ENCODE measurements at places on chromosomes 1 and 21.

- DNase-seq, result no peak
These were observed 649.3 kb upstream of the ADGRL4 start for GRCh38 chr1:79655876-79656275.

DNA sequence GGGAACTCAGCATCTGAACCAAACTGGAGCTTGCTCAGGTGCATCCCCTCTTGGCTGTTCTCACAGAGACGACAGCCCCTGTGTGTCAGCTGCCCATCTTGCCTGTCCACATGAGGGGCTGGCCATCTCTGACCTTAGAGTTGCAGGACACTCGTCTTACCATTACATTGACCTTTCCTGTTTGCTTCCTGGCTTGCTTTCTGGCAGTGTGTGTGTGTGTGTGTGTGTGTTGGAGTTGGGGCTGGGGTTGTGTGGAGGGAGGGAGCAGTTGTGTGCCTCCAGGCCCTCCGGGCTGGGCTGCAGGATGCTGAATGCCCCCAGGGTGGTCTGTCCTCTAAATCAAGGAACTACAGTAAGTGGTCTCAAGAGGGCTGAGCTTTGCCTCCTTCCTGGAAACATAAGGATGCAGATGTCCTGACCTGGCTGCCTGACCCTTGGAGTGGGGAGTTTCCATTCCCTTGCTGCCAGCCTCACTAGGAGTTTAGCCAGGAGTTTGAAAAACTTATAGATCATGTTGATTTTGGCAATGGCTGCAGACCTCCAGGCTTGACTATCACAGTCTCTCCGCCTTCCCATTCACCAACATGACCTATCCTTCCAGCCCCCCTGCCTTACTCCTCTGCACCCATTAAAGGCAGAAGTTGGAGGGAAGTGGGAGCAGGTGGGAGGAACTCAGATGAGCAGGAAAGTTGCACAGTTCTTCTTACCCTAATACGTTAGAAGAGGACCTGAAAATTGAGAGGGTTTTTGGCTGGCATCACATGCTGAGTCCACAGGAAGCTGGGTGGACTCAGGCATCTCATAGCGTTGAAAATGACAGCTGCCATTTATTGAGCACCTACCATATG, 19.0 kb downstream of the RASSF5 start:
- DNase-seq, result no peak

GRCh38 chr1:150578272-150579109, 919 bp downstream of the MCL1 start:
- no peak for DNase-seq

DNA sequence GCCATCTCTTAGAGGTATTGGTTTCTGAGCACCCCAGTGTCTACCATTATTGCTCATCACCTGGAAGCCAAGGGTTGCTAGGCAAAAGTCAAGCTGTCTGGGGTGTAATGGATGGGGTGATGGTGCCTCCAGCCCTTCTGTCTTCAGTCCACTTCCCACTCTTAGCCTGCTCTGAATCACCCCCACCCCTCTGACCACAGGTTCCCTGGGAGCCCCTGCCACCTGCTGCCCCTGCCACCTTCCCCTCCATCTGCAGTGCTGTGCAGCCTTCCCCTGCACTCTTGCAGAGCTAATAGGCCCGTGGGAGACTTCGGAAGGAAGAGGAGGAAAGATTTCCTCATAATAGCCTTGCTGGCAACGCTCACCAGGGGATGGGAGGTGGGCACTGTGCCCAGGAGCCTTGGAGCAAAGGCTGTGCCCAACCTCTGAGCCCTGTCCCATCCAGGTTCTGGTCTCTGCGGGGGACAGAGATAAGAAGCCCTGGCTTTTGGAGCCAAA, 35.5 kb downstream of the CAPN2 start:
- DNase-seq, result no peak

GRCh38 chr1:42779725-42780124, 5.1 kb upstream of the TMEM269 start:
- no peak for DNase-seq

DNA sequence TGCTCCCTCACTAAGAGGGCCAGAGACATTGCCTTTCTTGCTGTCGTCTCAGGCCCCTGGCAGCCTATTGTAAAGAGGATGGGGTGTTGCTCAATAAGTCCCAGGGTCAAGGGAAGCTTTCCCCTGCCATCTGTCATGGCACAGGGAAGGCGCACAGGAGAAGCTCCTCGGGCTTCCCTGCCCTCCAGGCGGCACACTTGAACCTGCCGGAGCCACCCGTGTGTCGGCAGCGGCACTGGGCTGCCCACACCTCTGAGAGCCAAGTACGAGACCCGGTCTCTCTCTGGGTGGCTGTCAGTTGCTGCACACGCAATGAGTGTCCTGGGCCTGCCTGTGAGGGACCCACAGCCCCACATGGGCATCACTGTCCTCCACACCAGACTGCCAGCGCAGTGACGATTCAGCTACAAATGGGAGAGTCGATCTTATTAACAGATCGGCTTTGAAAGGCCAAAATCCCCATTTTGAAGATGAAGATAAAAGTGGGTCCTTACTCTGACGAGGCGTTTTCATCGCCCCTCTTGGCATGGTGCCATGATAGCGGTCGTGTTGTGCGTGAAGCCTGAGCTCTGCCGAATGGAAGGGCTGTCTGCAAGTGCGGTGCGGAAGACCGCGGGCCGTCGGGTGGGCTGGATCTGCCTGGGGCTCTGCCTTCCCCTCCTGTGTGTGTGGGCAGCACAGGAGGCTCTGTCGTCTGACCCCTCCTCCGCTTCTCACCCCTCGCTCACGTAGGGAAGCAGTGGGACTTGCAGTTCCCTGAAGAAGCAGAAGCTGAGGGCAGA, 29.2 kb upstream of the PDXK start:
- no peak for DNase-seq

DNA sequence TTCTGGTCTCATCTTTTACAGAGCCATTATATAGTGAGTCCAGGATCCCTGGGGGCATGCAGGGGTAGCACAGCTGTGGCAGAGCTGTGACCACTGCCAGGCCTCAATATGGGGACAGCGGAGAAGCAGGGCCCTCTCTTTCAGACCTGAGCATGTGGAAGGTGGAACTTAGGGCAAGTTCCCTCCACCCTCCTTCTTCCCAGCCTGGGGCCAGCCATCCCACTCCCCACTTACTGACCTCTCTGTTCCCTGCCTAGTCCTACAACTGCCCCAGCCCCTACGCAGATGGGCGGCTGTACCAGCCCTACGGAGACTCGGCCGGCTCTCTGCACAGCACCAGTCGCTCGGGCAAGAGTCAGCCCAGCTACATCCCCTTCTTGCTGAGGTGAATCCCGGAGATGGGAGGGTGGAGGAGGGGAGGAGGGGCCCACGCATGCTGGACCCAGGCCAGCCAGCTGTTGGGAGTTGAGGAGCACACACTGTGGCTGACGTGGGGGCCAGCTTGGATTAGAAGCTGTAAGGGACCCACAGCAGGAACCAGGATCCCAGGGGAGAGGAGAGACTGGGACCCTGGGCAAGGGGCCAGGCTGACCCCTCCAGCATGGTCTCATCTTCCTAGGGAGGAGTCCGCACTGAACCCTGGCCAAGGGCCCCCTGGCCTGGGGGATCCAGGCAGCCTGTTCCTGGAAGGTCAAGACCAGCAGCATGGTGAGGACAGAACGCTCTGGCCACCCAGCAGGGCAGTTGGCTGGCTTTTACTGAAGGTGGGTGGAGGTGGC, 10.7 kb downstream of the PSRC1 start:
- no peak for DNase-seq

DNA sequence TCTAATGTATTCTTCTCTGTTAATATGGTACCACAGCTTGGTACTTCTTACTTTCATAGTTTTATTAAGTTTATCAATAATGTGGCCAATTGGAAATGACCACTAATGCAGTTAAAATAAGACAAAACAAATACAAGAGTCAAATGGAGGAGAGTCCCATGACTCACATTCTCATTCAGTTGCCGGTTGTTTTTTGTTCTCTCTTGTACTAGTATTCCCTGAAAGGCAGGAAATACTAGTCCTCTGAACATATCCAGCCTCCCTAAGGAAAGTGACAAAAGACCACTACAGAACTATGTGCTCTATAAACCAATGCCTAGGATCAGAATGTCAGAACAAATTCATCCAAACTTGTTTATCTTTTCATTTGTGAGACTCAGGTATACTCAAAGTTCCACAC, 165.2 kb upstream of the SAMSN1 start:
- no peak for DNase-seq

DNA sequence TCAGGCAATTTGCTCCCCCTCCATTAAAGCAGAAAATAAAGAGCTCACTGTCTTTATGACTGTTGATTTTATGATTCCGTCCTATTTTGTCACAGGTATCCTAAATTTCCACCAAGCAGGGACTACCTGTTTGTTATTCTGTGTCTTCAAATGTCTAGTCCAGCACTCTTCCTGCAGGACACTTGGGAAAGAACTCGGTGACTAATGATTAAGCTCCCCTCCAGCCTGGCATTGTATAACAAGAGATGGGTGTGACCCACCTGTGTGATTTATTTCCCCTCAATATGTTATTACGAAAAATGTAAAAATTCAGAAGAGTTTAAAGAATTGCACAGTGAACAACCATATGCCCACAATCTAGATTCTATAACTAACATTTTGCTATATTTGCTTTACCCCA, 42.9 kb upstream of the LRRN2 start:
- no peak for DNase-seq

DNA sequence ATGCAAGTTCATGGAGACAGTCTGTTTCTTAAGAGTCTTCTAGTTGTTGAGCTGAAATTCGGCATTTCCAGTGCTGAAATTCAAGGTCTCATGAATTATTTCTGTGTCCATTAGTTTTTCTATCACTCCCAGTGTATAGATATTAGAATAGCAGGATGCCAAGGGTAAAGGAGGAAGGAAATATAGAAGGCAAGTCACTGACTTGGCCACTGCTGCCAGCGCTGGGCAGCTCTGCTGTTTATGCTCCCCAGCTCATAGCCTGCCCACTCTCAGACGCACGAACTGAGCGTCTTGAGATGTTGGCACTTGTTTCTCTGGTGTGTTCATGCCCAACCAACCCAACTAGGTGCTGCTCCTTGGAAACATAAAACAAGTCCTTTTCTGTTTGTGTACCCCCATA, 110.1 kb downstream of the SLC45A1 start:
- DNase-seq, result no peak

DNA sequence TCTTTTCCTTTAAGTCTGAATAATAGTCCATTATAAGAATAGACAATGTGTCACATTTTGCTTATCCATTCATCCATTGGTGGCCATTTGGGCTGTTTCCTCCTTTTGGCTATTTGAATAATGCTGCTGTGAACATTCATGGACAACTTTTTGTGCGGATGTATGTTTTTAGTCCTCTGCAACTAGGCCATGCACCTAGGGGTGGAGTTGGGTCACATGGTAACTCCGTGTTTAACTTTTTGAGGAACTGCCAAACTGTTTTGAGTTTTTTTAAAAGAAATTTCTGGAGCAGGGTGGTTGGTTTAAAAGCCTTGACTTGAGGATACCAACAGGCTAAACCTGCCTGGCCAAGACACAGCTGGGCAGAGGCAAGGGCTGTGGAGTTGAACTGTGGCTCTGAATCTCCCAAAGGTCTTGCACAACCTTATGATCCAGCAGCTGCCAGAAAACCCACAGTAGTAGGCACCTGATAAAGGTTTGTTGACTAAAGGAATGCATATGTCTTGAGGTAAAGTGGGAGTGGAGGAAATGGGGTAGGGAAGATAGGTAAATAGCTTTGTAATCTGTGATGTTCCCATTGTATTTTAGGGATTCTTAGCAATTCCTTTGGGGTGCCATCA, 5.6 kb upstream of the RPTN start:
- no peak for DNase-seq

GRCh38 chr1:93753791-93754763, 72.4 kb upstream of the BCAR3 start:
- DNase-seq, result no peak

GRCh38 chr1:64495878-64496277, 25.9 kb downstream of the CACHD1 start:
- DNase-seq, result peak; percentile 56

- no peak for DNase-seq
These were observed 542 bp upstream of the XPR1 start for GRCh38 chr1:180631194-180631765.

DNA sequence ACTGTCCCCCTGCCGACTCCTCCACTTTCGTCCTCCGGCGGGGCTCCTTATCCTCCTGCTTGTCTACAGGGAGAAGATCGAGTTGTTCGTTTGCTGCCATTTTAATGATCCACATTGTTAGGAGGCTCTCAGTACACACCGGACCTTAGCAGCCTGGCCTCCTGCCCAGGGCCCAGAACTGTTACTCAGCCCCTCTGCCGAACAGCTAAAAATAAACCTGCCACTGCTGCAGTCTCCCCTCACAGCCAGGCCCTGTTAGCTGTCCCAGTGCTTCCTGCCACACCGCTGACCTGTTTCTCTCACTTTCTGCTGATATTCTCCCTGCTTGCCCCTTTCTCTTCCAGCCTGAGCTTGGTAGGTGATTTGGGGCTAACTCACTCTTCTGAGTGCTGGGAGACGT, 8.3 kb downstream of the MAPKAPK2 start:
- DNase-seq, result no peak

DNA sequence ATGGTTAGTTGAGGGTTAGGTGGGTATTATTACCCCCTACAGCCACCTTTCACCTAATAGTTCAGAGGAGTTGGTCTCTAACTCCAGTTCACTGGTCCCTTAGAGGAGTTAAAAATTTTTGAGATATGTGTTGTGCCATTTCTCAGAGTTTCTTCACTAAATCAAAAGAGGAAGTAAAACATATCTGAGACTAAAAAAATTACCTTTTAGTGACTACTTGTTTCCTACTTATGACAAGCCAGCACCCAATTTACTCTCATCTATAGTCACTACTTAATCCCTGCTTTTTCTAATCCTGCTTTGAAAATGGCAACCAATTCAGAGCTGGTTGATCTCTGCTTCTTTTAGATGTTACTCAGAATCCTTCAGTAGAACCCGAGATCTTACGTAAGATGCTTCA, 1316.8 kb upstream of the B3GALT2 start:
- DNase-seq, result no peak

GRCh38 chr21:36856643-36857042, 109.8 kb downstream of the HLCS start:
- no peak for DNase-seq

DNA sequence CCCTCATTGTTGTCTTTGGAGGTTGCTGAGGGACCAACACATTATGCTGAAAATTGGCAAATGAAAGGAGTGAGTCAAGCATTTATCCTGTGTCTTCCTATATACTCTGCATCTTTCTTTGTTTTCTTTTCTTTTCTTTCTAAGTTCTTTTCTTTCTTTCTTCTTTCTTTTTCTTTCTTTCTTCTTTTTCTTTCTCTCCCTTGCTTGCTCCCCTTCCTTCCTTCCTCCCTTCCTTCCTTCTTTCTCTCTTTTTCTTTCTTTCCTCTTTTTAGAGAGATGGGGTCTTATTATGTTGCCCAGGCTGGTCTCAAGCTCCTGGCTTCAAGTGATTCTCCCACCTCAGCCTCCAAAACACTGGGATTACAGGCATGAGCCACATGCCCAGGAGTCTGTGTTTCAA, 28.3 kb upstream of the COX20 start:
- DNase-seq, result no peak

- no peak for DNase-seq
These were observed 28.3 kb downstream of the EIF2D start for GRCh38 chr1:206583707-206584648.

Measured in NCI-H510A (cell line).